Natural killer cell treated with Interleukin-12 subunit alpha and Interleukin-12 subunit beta and Interleukin-15 and Interleukin-18, amount 100 ng/mL, for 72 hours (primary cell): ENCODE measurements at places on chromosomes 6 and 20. TPM values are rescaled to one million over a fixed set of nuclear protein-coding genes. Genes with fewer than 3 reads are reported as not detected.

- peaks cover 21% of the 10 kb centered on the region for H3K27me3 ChIP-seq
- H3K27ac ChIP-seq: no peak overlapping the region
Observed at GRCh38 chr6:157779705-157780604, 43.1 kb upstream of the SNX9 start.

- no peak for DNase-seq
- no peak overlapping the region for H3K27ac ChIP-seq
- peaks cover 49% of the 10 kb centered on the region for H3K27me3 ChIP-seq
Observed at GRCh38 chr6:88166493-88167351, 575 bp upstream of the CNR1 start.

GRCh38 chr6:13332349-13332706, 4.0 kb upstream of the TBC1D7 start:
- no peaks in the 10 kb centered on the region for H3K27me3 ChIP-seq
- H3K27ac ChIP-seq: no peak overlapping the region
- no peaks in the 10 kb centered on the region for H3K36me3 ChIP-seq
- H3K4me1 ChIP-seq: peaks cover 21% of the 10 kb centered on the region

The PNISR gene
- total RNA-seq: 113 TPM

- H3K4me1 ChIP-seq: peaks cover 52% of the 10 kb centered on the region
- DNase-seq: no peak
- H3K27ac ChIP-seq: peak overlapping the region; percentile 93
- H3K36me3 ChIP-seq: no peaks in the 10 kb centered on the region
Observed at GRCh38 chr20:57618764-57619050, 1.5 kb downstream of the ZBP1 start.

DNA sequence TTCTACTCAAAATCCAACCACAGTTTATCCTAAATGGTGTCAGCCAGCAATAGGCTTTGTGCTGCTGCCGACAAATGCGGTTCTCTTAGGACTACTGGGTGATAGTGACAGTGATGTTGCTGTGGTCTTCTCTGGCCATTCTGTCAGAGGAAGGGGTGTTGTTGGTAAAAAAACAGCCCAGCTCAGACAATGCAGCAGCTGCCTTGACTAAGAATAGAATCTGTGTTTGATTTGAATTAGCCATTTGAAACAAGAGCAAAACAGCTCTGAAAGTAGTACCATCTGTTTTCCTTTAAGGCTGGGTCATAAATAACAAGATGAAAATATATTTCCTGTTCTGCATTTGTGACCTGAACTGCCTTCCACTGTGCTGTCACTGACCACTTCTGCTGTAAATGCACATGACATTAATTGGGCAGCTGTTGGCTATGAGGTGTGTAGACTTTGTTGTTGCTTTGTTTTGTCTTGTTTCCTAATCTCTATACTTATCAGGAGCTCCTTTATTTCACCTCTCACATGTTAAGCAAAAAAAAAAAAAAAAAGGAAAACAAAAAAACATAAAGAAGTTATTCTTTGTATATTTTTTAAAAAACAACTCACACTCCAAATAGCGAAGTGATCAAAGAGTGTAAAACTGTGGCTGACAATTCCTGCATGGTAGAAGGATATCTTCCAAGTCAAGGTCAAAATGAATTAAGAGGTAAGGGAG, 497.8 kb upstream of the ARID1B start:
- H3K27me3 ChIP-seq: peaks cover 14% of the 10 kb centered on the region
- peaks cover 4% of the 10 kb centered on the region for H3K36me3 ChIP-seq
- no peak overlapping the region for H3K4me3 ChIP-seq

The KIF6 gene
- total RNA-seq: not detected

DNA sequence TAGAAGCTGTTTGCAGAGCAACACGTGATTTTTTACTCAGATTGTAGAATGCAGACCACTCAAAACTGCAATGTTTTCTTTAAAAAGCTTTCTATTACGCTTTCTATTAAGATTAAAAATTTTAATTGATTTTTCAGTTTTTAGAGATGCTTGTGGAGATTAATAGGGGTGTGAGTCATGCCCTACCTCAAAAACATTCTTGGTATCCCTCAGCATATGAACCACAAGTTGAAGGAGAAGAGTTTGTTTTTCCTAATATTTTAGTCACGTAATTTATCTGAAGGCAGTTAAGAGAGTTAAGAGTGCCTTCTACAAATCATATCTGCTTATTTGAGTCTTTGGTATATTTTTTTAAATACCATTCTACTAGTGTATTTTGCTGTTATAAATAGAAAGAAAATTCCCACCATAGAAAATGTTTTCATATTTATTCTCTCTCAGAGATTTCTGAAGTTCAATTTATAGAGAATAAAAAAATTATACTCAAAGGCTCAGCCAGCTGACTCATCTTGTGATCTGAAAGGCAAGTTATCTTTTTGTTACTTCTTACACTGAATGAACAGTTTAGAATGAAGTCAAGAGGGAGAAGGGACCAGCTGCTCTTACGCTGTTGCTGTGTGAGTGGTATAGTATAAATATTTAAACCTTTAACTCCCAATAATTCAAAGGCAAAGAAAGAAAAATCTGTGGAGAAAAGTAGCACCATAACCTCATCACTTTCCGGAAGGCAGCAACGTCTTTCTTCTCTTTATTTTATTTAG, 7.6 kb downstream of the RIPOR2 start:
- H3K27me3 ChIP-seq: no peaks in the 10 kb centered on the region
- no peak for DNase-seq
- peak overlapping the region; percentile 83 for H3K4me3 ChIP-seq
- peaks cover 18% of the 10 kb centered on the region for H3K36me3 ChIP-seq
- H3K27ac ChIP-seq: peak overlapping the region; percentile 89

The NKAIN4 gene
- not detected for total RNA-seq

GRCh38 chr6:68757821-68758220, 122.7 kb downstream of the ADGRB3 start:
- H3K27ac ChIP-seq: no peak overlapping the region
- no peak for DNase-seq
- no peaks in the 10 kb centered on the region for H3K27me3 ChIP-seq
- H3K4me3 ChIP-seq: no peak overlapping the region

- H3K4me3 ChIP-seq: peak overlapping the region; percentile 15
- no peaks in the 10 kb centered on the region for H3K36me3 ChIP-seq
- no peak overlapping the region for H3K27ac ChIP-seq
- peaks cover under 1% of the 10 kb centered on the region for H3K27me3 ChIP-seq
- DNase-seq: peak; percentile 58
Observed at GRCh38 chr20:63518351-63518861, 2.2 kb upstream of the PPDPF start.

DNA sequence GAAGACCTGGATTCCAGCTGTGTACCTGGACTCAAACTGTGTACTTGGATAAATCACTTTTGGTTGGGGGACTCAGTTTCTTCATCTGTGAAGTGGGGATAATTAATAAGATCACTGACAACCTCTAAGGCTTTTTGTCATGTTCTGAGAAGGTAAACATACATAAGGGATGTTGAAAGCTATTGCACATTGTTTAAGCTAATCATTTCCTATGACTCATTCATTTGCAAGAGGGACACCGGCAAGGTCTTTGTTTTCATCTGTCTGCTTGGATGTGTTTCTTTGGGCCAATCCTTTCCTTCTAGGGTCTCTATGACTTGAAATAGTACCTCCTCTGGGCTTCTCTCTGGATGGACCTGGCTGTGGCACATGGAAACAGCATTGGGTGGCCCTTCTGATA, 6.8 kb downstream of the PROKR2 start:
- peaks cover 30% of the 10 kb centered on the region for H3K27me3 ChIP-seq
- H3K36me3 ChIP-seq: peaks cover 37% of the 10 kb centered on the region
- no peak overlapping the region for H3K27ac ChIP-seq
- no peak overlapping the region for H3K4me3 ChIP-seq
- no peaks in the 10 kb centered on the region for H3K4me1 ChIP-seq

The IP6K3 gene
- not detected for total RNA-seq

- DNase-seq: no peak
- H3K36me3 ChIP-seq: no peaks in the 10 kb centered on the region
- H3K27me3 ChIP-seq: no peaks in the 10 kb centered on the region
- no peak overlapping the region for H3K27ac ChIP-seq
- peaks cover 12% of the 10 kb centered on the region for H3K4me1 ChIP-seq
- H3K4me3 ChIP-seq: no peak overlapping the region
Observed at GRCh38 chr20:34546751-34547181, 11.8 kb upstream of the MAP1LC3A start.

The PCK1 gene
- total RNA-seq: not detected

DNA sequence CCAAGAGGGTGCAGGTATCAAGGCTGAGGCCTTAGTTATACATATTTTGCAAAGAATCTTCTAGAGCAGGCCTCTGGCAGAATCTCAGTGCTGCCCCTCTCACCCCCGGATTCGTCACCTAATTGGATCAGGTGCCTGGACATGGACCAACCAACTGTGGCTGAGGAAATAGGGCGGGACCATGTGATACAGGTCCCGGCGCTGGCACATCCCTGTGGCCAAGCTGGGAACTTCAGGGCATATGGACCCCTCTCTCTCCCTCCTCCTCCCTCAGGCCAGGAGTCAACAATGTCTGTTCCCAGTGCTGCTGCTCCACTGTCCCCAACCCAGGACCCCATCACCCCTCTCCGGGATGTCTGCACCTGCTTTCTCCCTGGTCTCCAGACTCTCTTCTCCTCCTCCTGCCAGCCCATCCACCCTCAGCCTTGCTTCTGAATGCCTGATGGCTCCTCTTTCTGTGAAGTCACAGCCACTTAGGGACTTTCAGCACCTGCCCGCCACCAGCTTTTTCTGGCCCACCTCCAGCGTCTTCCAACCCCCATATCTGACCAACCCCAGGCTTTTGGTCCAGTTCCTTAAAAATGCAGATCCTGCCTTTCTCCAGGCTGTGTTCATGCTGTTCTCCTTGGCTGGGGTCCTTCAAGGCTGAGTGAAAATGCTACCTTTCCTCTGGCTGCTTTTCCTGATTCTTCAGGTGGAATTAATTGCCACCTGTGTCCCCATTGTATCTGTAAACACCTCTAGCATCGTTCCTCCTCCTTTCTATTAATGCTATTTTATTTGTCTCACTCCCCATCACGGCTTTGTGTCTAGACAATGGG, 19.0 kb upstream of the MLN start:
- H3K4me1 ChIP-seq: no peaks in the 10 kb centered on the region
- no peak overlapping the region for H3K27ac ChIP-seq
- no peaks in the 10 kb centered on the region for H3K36me3 ChIP-seq

The RIPOR2 gene
- total RNA-seq: 58.7 TPM

GRCh38 chr6:35320031-35320410, 22.3 kb upstream of the PPARD start:
- H3K27me3 ChIP-seq: no peaks in the 10 kb centered on the region
- H3K4me3 ChIP-seq: no peak overlapping the region
- DNase-seq: no peak
- H3K27ac ChIP-seq: no peak overlapping the region
- H3K36me3 ChIP-seq: peaks cover 40% of the 10 kb centered on the region

GRCh38 chr20:21395666-21396598, 1.4 kb downstream of the NKX2-4 start:
- H3K4me1 ChIP-seq: peaks cover 19% of the 10 kb centered on the region
- H3K4me3 ChIP-seq: no peak overlapping the region
- no peak for DNase-seq
- no peak overlapping the region for H3K27ac ChIP-seq
- H3K27me3 ChIP-seq: peaks cover 63% of the 10 kb centered on the region
